ENCODE measurements at places on chromosomes 7 and 10.

GRCh38 chr7:47435889-47436312 lies 146.0 kb downstream of the TNS3 start:
- DNase-seq, result peak; percentile 74

DNA sequence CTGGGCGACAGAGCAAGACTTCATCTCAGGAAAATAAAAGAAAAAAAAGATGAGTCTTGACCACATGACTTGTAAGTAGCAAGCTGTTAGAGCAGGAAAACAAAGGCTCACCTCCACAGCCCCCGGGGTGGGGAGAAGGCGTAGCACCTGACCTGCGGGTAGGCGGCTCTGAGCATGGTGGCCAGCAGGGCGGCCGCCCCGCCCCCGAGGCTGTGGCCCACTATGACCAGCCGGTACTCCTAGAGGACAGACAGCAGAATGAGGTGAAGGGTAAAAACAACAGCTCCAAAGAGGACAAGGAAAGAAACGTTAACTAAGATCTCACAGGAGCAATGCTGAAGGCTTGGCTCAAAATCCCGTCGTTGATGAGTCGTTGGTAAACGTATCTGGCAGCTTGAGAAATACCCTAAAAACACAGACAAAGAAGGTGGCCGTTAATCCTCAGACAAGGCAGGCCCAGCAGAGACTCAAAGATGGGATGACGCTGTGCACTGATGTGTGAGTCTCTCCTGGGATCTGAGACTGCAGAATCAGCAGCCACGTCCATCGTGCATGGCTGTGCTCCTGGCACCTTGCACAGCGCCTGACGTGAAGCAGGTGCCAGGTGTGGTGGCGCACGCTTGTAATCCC lies 31.1 kb downstream of the DAGLB start:
- DNase-seq, result no peak

- DNase-seq, result no peak
Observed at GRCh38 chr7:134255814-134256213, 60.9 kb downstream of the SLC35B4 start.

- no peak for DNase-seq
Observed at GRCh38 chr7:80151274-80151665, 16.6 kb downstream of the GNAI1 start.

GRCh38 chr10:32357056-32357735 lies 10.2 kb upstream of the EPC1 start:
- no peak for DNase-seq

- peak; percentile 54 for DNase-seq
Observed at GRCh38 chr10:117830787-117831212, 215.9 kb downstream of the RAB11FIP2 start.

DNA sequence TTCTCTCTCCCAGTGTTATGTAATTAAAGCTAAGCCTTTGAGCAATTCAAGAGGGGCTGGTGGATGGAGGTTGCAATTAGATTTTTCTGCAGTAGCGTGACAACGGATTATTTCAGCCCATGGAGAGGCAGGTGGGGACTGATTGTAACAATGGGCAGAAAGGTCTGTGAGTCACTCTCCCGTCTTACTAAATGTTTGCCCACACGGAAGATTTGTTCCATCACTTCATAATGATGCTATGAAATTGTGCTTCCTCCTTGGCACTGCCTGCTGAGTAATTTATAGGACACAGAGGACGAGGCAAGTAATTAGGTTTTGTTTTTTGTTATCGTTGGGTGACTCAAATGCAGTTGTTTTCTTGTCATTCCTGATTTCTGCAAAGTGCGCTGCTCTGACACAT lies 594.5 kb upstream of the DPP6 start:
- no peak for DNase-seq

- DNase-seq, result no peak
Observed at GRCh38 chr10:123148414-123149161, 652 bp downstream of the HMX2 start.

- DNase-seq, result no peak
Observed at GRCh38 chr10:81314471-81314870, 560.5 kb upstream of the NRG3 start.

DNA sequence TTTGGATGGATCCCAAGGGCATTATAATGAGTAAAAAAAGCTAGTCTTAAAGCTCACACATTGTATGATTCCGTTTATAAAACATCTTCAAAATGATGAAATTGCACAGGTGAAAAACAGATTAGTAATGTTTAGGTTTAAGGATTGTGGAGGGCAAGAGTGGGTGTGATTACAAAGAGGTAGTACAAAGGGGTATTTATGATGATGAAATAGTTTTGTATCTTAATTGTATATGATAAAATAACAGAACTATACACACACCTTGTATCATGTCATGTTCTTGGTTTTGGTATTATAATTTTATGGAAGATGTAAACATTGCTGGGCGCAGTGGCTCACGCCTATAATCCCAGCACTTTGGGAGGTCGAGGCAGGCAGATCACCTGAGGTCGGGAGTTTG lies 2.8 kb upstream of the SSC4D start:
- DNase-seq, result no peak

GRCh38 chr10:68067029-68067428 lies 8.1 kb downstream of the HERC4 start:
- DNase-seq, result no peak

- DNase-seq, result no peak
Observed at GRCh38 chr10:50387007-50387731, 135.9 kb upstream of the ASAH2 start.

DNA sequence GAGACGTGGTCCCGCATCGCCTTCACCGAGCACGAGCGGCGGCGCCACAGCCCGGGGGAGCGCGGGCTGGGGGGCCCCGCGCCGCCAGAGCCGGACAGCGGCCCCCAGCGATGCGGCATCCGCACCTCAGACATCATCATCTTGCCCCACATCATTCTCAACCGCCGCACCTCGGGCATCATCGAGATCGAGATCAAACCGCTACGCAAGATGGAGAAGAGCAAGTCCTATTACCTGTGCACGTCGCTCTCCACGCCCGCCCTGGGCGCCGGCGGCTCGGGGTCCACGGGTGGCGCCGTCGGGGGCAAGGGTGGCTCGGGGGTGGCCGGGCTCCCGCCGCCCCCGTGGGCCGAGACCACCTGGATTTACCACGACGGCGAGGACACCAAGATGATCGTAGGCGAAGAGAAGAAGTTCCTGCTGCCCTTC lies 737 bp downstream of the CNNM2 start:
- DNase-seq, result no peak

GRCh38 chr7:104914421-104914820 lies 99.6 kb upstream of the KMT2E start:
- DNase-seq, result no peak

GRCh38 chr7:499853-500485 lies 19.7 kb downstream of the PDGFA start:
- DNase-seq, result no peak

DNA sequence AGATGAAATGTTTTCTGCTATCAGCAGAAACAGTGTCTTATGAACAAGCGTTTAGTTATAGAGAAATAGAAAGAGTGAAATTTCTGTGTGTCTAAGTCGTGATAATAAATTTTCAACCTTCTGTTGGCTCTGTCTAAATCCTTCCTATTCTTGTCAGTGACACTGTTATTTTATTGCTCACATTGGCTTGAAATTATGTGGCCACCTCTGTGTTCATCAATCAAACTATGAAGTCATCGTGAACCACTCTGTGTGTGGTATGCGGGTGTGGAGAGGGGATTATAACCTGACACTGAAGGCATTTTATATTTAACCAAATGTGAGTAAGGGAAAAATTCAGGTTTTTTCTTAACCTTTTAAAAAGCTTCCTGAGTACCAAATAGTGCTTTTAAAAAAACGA lies 12.3 kb downstream of the AOAH start:
- DNase-seq, result no peak

DNA sequence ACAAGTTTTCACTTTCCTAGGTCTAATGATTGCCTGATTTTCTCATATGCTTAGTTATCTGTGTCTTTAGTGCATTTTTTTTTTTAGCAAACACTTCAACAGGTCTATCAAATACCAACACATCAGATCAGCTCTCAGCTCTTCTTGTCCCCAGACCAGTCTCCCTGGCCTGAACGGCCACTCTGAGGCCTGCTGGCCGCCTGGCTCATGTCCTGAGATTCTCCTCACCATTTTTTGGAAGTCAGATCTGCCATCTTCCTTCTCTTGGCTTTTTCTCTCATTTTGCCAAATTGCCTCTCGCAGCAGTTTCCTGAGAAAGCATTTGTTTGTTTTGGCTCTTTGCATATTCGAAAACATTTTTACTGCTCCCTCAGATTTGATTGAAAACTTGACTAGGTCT lies 29.3 kb downstream of the PPP2R2D start:
- no peak for DNase-seq

- peak; percentile 75 for DNase-seq
Observed at GRCh38 chr10:92891885-92892690, 43.8 kb downstream of the EXOC6 start.

DNA sequence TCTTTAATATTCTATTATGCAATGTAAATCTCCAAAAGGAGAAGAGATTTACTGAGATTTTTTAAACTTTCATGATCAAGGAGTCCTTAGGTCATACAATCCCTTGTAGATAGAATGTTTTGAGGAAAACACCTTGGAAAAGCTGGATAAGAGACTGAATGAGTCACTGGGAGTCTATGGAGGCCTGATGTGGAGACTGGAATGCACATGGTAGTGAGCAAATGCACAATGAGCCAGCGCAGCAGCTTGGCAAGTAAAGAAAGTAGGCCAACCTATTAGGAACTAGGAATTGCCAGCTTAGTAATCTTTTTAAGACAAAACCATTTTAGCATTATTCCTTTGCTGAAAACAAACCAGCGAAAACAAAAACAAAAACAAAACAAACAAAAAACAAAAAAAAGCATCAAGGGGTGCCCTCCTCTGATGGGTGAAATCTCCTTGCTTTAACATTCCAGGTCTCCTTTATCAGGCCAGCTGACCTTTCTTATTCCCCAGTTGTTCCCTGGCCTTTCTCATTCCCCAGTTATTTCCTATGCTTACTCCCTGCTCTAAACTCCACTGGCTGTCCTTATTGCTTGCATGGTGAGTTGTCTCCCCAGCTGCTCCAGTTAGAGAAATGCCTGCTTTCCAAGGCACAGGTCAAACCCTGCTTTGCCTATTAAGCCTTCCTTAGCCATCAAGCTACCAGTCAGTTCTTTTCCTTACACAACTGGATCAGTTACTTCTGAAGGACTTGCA lies 135.8 kb downstream of the PLCE1 start:
- DNase-seq, result no peak

DNA sequence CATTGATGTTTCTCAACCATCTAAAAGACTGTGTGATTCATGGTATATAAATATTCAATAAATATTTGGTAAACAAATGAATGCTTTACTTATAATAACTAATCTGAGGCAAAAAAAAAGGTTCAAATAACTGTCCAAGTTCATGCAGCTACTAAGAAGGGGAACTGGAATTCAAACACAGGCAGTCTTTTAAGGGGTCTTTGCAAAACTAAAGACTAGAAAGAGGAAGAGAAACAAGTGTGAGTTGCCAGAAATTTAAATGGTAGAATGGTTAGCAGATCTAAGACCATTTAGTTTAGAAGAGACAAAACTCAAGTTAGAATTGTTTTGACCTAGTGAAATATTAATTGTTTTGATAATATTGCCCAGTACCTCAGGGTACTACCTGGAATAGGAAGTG lies 642.0 kb upstream of the LRRN3 start:
- DNase-seq, result no peak

- DNase-seq, result no peak
Observed at GRCh38 chr10:17871036-17871435, 61.9 kb downstream of the MRC1 start.

GRCh38 chr7:148334959-148335577 lies 255.5 kb upstream of the C7orf33 start:
- no peak for DNase-seq

- DNase-seq, result no peak
Observed at GRCh38 chr7:3771906-3772305, 470.9 kb downstream of the SDK1 start.

GRCh38 chr7:340979-341694 lies 51.2 kb downstream of the FOXL3 start:
- peak; percentile 37 for DNase-seq

DNA sequence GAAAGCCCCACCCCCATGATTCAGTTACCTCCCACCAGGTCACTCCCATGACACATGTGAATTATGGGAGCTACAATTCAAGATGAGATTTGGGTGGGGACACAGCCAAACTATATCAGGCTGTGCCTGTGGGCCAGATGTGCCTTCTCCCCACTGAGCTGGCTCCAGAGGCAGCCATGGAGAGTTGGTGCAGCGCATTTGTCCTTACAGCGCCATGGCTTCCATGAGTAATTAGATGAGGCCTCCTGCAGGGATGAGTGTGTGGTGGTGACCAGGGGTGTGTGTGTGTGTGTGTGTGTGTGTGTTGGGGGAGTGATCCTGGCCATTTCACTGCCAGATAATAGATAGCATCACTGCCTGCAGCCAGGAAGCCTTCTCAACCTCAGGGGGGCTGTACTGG lies 94.6 kb downstream of the FANK1 start:
- no peak for DNase-seq

DNA sequence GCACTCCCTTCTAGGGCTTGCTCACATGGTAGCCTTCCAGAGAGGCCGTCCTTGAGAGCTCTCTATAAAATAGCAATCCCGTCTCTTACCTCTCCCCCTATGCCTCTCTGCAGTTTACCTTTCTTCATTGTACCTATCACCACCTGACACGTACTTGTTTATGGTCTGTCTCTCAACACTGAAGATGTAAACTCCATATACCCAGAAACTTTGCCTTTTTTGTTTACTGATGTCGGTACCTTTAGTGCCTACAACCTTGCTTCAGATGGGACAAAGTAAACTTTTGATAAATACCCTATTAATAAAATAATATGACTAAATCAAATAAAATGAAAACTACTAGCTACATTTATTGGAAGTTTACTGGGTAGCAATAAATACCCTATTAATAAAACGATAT lies 220.6 kb downstream of the GPAM start:
- no peak for DNase-seq

DNA sequence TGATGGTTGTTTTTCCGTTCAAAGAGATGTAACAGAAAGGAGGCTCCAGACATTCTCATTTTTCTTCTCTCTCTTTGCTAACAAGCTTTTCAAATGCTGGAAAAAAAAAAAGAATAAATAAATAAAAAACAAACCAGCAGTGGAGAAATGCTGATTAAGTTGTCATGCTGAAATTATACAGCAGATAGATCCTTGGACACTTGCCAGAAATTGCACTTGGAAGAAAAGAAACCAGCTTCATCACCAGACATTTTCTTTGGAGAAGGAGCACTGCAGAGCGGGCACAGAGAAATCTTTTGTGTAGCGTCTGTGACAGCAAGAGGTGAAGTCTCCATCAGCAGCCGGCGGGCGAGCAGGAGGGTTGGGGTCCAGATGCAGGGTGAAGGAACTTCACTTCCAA lies 55.8 kb downstream of the CLRN3 start:
- DNase-seq, result no peak

Data from mucosa of descending colon (tissue), 3 donors.